ENCODE measurements at places on chromosomes 16 and 17.

DNA sequence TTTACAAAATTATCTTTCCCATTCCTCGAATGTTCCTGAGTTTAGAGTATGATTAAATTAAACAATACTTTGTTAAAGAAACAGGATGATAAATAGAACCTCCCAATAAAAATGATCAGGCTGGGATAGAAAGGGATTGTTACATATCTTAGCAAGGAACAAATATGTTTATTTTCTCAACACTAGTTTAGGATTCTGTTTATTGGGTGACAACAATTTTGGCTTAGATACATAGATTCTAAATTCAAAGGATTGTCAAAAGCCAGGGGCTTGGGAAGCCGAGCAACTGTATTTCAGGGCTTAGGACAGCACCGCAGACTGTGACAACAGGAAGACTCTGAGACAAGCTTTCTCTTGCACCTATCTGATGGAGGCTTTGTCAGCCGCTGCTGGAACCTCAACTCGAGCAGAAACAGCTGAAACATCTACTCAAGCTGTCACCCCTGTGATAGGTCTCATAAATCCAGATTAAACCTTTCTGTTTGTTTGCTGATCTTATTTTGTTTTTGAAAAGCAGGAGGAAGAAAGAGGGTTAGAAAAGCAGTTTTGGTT is 562.8 kb upstream of the ZFHX3 start:
- DNase-seq, result no peak

GRCh38 chr17:82320956-82321927 is 3.8 kb upstream of the CD7 start:
- DNase-seq, result no peak

DNA sequence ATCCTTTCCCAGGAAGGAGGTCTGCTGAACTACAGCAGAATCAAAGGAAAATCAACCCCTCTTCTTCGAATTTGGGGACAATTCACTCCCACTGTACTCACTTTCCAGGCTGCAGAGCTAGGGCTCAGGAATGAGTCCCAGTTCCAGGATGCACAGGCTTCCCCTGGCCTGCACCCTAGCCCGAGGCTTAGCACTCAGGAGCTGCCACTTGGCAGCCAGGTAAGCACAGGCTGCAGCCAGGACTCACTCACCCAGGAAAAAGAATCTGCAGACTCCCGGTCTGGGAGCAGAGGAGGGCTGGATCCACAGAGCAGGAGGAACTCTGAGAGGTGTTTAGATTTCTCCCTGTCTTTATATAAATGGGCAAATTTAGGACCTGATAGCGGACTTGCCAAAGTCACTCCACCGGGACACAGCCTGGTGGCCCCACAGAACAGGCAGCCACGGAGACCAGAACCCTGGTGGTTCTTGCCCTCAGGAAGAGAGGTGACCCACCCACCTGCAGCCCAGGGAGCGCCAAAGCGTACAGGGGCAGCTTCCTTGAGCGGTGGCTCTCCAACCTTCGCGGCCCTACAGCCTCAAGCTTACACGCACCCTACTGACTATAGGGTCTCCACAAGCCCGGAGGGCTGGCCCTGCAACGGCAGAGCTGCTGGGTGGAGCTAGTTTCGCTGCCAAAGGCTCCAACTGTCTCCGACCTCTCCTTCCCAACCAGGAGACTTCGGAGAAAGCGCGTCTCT is 4.8 kb downstream of the CBLN1 start:
- no peak for DNase-seq

GRCh38 chr17:11948789-11949188 is 48.5 kb downstream of the ZNF18 start:
- peak; percentile 15 for DNase-seq

- DNase-seq, result no peak
These were observed 902.5 kb downstream of the KCNJ2 start for GRCh38 chr17:71071837-71072236.

- peak; percentile 96 for DNase-seq
These were observed 5.6 kb downstream of the PNPO start for GRCh38 chr17:47946929-47947397.

GRCh38 chr17:9256361-9256750 is 235.0 kb downstream of the NTN1 start:
- no peak for DNase-seq

DNA sequence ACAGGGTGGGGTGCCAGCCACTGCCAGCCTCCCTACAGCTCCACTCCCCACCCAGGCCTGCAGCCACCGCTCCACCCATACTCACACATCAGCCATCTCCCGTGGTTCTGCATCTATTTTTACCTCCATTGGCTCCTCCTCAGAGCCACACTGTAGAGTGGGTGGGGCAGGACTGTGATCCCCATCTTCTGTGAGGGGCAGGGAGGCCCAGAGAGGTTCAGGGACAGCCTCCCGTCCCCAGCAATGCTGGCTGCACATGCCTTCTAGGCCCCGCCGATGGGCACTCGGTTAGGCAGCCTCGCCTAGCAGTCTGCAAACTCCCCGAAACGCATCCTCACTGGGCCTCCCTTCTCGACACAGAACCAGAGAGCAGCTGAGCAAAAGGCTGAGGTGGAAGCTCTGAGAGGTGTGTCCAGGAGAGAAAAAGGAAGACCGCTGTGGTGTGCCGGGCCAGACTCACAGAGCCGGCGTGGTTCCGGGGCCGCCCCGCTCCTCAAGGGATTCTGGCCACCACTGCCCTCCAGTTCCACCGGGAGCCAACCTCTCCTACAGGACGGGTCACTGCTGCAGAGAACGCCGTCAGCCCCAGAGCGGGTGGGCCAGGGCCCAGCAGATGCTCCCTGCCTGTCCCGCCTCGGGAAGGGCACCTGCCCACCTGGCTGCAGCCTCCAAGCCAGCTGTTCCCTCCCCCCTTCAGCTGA is 71.9 kb downstream of the ABR start:
- DNase-seq, result no peak

DNA sequence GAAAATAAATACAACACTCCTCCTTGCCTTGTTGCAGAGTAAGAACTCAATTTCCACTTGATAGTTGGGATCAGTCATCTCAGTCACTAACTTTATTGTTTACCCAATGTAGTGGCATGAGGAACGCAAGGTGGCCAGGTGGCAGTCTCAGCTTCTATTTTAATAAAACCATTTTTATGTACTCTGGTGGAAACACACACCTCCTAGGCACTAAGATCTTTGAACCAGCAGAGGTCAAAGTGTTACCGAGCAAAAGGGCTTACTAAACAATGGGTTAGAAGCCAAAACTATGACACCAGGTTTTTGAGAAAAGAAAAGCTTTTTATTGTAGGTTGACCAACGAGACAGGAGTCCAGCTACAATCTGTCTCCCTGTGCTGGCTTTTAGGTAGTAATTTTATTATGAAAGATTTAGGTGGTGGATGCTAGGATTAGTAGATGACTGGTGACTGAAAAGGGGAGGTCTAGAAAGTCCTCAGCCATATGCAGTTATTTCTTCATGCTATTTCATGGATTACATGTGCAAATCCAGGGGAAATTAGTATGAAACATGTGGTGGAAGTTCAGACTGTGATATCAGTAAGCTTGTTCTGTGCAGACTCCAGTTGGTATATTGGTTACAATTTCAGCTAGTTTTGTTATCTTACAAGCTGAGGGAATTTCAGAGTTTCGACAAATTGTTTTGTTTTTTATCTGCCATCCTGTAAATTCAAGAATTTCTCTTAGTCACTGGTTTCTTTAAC is 122.3 kb downstream of the PCTP start:
- DNase-seq, result no peak

DNA sequence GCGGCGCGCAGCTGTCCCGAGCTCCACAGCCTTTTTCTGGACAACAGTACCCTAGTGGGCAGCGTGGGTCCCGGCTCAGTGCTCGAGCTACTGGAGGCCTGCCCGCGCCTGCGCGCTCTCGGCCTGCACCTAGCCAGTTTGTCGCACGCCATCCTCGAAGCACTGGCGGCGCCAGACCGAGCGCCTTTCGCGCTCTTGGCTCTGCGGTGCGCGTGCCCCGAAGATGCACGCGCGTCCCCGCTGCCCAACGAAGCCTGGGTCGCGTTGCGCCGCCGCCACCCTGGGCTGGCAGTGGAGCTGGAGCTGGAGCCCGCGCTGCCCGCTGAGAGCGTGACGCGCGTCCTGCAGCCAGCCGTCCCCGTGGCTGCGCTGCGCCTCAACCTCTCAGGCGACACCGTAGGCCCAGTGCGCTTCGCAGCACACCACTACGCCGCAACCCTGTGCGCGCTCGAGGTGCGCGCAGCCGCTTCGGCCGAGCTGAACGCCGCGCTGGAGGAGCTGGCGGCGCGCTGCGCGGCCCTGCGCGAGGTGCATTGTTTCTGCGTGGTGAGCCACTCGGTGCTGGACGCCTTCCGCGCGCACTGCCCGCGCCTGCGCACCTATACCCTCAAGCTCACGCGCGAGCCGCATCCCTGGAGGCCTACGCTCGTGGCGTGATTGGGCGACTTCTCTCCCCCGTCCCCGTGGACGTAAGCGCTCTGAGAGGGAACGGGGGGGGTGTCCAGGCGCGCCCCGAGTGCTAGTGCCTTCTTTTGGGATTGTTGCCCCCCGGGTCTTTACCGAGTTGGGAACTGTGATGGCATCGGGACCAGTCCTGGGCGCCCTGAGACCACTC is 1.2 kb upstream of the HSF4 start:
- DNase-seq, result no peak

DNA sequence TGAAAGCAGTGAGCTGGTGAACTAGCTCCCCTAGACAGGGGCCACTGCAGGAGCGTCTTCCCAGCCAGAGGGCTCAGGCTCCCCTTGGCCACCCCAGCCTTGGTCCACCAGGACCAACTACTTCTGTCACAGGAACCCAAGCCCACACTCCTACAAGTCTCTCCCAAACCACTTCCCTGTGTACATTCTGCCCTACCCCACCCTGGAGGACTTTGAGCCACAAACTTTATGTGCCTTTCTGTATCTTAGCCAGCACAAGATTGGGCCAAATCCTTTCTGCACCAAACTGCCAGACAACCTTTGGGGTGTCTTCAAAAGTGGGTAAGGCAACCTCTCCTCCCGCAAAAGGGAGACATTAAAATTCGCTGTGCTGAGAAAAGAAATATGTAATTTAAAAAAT is 31.6 kb downstream of the EFCAB5 start:
- DNase-seq, result no peak

DNA sequence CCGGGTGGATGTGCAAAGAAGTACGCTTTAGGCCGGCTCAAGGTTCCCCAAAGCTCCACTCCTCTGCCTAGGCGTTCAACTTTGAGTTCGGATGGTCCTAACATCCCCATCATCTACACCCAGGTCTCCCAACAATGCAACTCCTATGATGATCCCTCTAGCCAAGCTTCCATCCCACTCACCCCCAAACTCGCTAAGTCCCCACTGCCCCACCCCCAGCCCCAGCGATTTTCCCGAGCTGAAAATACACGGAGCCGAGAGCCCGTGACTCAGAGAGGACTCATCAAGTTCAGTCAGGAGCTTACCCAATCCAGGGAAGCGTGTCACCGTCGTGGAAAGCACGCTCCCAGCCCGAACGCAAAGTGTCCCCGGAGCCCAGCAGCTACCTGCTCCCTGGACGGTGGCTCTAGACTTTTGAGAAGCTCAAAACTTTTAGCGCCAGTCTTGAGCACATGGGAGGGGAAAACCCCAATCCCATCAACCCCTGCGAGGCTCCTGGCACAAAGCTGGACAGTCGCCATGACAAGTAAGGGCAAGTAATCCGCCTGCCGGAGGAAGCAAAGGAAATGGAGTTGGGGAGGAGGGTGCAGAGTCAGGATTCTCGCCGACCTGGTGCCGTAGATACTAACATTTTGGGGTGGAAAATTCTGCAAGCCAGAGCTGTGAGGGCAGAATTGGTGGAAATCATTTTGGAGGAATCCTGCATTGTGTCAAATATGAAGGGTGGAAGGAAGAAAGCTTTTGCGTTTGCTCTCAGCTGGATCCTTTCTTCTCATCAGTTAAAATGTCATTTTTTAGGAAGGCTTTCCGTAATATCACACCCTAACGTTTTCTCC is at the start of gene TP53:
TP53 (minus strand) TSS at position 419 of the 836 bp plus-strand sequence. CDS start 10,896 bp downstream, outside the sequence.
- DNase-seq, result peak; percentile 90

- no peak for DNase-seq
These were observed 123.9 kb downstream of the CPPED1 start for GRCh38 chr16:12679660-12680272.
